ENCODE measurements at places on chromosomes 7 and 10. TPM values are rescaled to one million over a fixed set of nuclear protein-coding genes. Genes with fewer than 3 reads are reported as not detected.

DNA sequence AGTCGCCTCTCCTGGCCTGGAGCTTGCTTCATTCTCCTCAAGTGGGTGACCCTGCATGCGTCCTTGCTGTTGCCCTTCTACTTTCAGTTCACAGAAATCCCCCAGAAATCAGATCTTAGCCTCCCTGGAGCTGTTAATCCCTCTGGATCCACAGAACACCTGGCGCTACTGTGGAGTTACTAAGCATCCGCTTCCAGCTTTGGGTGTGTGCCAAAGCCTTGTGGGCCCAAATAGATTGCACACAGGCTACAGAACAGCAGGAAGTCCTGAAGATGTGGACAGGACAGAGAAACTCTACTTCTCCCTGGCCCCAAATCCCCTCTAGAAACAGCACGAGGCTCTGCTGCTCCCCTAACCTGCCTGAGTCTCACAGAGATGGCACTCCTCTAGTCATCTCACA lies 36.6 kb upstream of the PDLIM1 start:
- DNase-seq: peak; percentile 41

The CTTNBP2 gene
- total RNA-seq: 7.7 TPM

The CRYGN gene
- not detected for total RNA-seq

- DNase-seq: no peak
Measured at GRCh38 chr7:67462781-67463191, 466.2 kb downstream of the TYW1 start.

DNA sequence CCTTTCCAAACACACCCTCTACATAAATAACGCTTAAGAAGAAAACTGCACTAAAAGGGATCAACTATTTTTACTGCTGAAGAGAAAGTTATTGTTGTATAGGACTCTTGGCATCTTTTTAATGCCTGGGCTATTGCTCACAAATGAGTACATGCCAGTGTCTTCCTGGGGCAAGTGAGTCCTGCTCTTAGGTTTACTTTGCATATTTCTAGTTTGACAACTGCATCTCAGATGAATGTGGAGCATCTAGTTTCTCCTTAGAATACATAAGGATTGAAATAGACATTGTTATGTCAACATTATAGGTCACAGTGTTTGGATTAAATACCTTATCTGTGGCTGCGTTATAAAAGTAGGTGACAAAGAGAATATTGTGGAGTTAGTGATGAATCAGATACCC lies 44.5 kb downstream of the PSMC2 start:
- DNase-seq: no peak

- DNase-seq: no peak
Measured at GRCh38 chr7:94188350-94188749, 184.2 kb upstream of the BET1 start.
